ENCODE measurements at places on chromosomes 6 and 20.

DNA sequence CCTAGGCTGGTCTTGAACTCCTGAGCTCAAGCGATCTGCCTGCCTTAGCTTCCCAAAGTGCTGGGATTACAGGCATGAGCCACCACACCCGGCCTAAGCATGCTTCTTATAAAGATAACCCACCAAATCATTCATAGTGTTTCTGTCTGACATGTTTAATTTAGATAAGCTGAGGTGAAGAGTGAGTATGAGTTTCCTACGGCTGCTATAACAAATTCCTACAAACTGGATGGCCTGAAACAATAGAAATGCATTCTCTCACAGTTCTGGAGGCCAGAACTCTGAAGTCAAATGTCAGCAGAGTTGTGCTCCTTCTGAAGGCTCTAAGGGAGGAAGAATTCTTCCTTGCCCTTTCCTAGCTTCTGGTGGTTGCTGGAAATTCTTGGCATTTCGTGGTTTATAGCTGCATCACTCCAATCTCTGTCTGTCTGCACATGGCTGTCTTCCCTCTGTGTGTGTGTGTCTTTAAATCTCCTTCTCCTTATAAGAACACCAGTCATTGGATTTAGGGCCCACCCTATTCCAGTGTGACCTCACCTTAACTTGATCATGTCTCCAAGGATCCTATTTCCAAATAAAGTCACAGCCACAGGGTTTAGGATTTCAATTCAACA is 29.9 kb downstream of the MAPK13 start:
- DNase-seq: no peak

DNA sequence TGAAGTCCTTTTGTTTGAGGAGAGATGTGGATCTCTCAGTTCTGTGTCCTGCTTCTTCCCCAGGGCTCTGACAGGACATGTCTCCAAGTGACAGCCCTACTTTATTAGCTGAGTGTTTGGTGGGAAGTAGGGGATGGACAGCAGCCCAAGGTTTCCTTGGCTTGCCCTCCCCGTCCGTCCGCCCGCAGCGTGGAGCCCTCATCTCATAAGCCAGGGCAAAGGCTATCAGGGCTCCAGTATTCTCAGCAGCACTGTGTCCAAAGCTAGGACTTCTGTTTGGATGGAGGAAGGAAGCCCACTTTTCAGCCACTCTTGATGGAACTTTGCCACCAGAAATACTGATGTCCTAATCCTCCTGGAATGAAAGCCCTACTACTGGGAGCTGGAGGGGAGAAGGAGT is 13.6 kb downstream of the CDC5L start:
- no peak for DNase-seq

- DNase-seq: no peak
Measured at GRCh38 chr6:105106260-105106659, 73.6 kb downstream of the POPDC3 start.

DNA sequence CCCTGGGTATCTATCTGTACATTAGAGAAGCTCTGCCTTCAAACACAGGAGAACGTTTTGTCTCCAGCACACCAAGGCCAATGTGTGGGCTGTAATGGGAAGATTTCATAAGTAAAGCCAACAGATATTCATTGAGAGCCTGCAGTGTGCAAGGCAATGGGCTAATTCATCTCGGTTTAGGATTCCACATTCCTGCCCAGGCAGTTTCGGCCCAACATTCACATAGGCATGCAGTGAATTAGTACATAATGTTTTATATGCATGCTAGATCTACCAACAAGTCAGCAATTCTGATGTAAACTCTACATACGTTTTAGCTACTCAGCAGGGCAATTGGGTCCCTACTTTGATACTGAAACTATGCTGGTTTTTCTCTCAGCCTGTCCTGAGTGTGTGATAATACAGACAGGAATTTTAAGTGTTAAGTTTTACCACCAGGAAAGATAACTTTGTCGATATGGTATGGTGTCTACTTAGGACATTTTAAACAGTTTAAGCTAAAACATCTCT is 46.9 kb upstream of the NAA20 start:
- no peak for DNase-seq

DNA sequence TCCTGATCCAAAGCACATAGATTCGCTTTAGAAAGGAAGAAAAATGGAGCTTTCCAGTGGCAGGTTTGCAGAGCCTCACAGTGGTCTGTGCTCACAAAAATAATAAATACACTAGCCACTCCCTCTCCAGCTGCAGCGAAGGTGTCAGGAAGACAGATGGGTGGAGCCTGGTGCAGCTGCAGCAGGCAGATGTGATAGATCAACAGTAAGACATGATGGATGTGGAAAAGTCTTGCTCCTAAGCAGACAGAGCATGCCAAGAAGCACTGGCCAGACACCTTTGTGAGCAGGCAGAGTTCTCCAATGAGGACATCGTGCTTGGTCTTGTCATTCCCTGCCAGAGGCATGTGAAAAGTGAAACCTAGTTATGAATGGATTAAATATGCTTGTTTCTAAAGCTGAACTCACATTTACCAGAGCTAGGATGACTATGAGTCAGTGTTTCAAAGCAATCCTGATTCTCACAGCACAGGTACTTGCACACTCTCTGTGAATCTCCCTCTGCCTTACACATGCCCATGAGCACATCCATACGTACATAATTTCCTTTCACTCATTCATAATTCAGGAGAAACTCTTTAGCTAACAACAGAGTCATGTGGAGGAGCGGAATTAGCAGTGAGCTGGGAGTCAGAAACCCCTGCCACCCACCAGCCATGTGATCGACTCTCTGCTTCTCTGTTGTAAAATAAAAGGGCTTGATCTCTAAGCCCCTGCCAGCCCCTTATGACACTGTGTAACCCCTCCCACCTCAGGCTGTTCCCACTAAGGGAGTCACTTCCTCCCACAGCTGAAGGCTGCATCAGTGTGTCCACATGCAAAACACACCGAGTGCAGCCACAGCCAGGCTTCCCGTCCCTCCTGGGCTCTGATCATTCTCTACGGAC is 111.2 kb downstream of the SCML4 start:
- peak; percentile 79 for DNase-seq

GRCh38 chr6:42984924-42985475 is 630 bp downstream of the PPP2R5D start:
- DNase-seq: no peak

DNA sequence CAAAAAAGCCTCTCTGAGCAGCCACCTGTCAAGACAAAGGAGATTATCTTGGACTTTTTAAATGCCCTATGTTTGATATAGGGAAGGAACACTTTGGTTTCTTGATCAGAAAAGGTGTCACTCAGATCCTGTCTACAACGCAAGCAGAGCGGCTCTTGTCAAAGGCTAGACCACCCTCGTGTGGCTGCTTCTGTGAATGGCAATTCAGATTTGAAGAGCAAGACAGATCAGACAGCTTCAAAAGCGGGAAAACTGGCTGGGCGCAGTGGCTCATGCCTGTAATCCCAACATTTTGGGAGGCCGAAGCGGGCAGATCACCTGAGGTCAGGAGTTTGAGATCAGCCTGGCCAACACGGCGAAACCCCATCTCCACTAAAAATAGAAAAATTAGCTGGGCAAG is 10.1 kb upstream of the NXT1 start:
- peak; percentile 30 for DNase-seq

GRCh38 chr6:144278659-144279314 is 6.3 kb upstream of the UTRN start:
- DNase-seq: no peak

DNA sequence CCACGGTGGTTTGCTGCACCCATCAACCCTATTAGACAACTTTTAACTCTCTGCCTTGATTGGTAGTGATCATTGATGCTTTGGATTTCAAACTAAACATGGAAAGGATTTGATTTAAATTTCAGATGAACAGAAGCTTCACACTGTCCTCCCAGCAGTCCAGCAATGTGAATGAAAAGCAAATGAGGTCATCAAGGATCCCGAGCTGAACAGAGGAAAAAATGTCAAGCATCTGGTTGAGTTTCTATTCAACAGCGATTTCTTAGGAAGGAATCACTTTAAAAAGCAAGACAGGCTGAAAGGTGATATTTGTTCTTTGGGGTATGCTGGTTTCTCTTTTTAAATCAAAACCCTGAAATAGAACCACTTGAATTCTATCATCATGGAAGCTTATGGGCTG is 10.6 kb upstream of the SAMD3 start:
- no peak for DNase-seq

GRCh38 chr20:24722586-24722985 is 226.5 kb upstream of the CST7 start:
- DNase-seq: no peak

DNA sequence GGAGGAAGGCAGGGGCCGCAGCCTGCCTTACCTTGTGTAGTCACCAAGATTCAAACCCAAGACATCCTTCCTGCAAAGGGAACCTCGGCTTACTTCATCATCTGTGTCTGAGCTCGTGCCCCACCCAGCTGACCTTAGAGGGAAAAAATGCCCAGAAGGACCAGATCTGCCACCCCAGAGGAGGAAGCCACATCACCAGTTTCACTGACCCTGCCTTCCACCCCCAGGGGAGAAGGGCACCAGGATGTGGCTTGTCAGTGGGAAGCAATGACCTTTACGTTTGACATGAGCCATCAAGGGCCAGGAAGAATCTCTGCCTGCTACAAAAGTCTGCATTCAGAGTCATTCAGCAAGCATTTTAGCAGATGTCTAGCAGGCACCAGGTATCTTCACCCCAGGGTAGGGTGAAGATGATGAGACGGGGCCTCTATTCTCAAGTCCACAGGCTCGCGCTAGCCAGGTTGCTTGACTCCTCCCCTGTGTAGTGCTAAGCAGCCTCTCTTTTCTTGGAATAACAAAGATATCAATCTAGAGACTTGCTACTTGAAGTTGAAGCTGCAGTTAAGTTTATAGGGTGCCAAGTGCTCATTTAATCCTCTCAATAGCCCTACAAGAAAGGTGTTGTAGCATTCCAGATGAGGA is 28.1 kb downstream of the HM13 start:
- DNase-seq: peak; percentile 35

DNA sequence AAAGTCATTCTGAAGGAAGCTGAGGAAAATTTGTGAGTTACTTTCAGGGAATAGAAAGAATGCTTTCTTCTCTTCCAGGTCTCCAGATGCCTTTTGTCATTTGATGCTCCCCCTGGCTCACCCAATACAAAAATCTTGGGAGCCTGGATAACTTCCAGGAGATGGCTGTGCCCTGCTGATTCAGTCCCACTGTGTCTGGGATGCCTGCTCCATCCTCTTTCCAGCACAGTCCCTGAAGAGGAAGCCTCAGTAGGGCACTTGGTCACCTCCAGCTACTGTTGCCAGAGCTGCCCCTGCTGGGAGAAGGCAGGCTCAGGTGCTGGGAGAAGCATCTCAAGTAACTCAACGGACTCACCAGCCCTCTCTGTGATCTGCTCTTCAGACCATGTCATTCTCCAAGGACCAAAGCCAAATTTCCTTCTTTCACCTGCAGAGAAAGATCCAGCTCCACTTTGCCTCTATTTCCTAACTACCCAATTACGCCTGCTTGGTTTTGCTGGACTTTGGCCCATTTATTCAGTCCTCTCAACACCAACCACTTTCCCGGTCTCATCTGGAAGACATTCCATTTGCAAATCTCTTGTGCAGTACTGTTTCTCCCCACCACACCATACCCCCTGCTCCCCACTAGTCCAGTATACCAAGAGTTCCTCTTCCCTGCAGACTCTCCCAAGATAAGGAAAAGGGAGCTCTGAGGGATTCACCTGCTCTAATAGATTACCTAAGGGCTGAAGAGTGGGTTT is 53.3 kb downstream of the SLC23A2 start:
- DNase-seq: no peak

DNA sequence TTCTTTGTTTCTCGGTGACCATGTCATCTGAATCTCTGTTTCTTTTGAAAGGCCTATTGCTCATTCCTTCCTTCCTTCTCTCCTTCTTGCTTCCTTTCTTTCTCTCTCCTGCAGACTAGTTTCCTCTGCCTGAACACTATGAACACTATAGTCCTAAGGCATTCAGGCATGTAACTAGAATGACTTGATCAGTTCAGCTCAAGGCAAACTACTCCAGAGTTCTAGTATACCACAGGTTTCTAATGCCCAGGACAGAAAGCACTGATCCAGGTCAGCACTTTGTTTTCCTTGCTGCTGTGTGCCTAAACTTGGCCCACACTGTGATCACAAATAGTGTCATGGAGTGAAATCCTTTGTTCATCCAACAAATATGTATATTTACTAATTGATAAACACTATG is 324.1 kb upstream of the GJE1 start:
- no peak for DNase-seq

DNA sequence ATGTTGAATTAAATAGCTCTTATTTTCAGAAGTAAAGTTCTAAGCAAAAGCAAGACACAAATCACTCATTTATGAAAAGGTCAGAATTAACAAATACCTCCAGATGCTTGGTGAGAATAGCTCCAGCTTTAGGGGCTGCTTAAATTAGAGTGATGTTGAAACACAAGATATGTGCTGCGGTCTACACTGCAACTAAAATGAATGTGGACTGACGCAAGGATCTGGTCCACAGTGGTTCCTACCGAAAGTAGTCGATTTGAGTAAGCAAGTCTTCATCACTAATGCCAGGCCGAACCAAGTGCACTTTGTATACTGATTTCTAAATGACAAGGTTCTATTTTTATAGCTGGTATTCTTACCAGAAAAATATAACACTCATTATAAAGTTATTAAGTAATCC is 96.3 kb downstream of the PRDM1 start:
- peak; percentile 85 for DNase-seq

DNA sequence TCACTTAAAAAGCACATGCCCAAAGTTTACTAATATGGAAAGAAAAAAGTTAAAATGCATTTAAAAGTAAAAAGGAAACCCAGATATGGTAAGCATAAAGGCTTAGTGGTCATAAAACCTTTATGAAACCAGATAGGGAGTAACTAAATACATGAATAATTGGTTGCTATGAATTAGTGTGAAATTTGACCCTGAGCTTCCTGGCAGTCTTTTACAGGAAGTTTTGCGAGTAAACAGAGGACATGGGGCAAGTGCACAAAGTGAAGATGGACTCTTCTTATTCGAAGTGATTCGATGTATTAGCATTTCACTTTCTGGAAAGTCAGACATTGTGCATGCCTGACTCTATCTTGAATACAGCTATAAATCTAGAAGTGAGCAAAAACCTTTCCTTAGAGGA is 90.9 kb upstream of the MLIP start:
- DNase-seq: no peak

DNA sequence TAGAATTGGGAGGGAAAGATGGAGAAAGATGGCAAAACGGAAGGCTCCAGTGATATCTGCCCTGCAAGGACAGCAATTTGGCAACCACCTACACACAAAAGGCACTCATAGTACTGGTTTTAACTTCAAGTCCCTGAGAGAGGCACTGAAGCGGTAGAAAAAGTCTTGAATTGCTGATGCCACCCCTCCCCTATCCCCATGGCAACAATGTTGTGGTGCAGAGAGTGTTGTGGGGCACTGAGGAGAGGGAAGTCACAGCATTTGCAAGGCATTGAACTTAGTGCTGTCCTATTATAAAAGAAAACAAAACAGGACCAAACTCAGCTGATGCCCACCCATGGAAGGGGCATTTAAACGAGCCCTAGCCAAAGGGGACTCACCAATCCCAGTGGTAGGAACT is 343.7 kb downstream of the HAO1 start:
- no peak for DNase-seq

GRCh38 chr6:87574237-87574804 is 15.5 kb downstream of the RARS2 start:
- DNase-seq: no peak

GRCh38 chr6:13302751-13303667 is 25.3 kb downstream of the TBC1D7 start:
- DNase-seq: peak; percentile 94
